ENCODE measurements at places on chromosomes 5 and 9.

GRCh38 chr9:93911136-93911745 lies 43.9 kb downstream of the BARX1 start:
- ATAC-seq, result no peak

GRCh38 chr5:13346401-13346800 lies 598.1 kb downstream of the DNAH5 start:
- ATAC-seq, result no peak

DNA sequence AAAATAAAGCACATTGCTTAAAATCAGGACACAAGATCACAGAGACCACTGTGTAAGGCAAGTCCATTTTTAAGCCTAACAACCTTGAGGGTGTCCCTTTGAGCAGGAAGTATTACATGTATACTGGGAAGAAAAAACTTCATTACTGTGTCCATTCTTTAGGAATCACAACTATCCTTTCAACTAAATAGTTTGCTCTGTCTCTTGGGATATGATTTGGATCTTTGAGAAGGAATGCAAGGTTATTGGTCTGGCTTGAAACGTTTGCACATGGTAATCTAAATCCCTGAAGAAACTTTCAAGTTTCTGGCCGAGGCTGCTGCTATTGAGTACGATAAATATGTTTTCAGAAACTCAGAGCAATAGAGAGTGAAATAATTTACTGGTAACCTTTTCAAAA lies 923.0 kb upstream of the SEMA6A start:
- ATAC-seq, result no peak

DNA sequence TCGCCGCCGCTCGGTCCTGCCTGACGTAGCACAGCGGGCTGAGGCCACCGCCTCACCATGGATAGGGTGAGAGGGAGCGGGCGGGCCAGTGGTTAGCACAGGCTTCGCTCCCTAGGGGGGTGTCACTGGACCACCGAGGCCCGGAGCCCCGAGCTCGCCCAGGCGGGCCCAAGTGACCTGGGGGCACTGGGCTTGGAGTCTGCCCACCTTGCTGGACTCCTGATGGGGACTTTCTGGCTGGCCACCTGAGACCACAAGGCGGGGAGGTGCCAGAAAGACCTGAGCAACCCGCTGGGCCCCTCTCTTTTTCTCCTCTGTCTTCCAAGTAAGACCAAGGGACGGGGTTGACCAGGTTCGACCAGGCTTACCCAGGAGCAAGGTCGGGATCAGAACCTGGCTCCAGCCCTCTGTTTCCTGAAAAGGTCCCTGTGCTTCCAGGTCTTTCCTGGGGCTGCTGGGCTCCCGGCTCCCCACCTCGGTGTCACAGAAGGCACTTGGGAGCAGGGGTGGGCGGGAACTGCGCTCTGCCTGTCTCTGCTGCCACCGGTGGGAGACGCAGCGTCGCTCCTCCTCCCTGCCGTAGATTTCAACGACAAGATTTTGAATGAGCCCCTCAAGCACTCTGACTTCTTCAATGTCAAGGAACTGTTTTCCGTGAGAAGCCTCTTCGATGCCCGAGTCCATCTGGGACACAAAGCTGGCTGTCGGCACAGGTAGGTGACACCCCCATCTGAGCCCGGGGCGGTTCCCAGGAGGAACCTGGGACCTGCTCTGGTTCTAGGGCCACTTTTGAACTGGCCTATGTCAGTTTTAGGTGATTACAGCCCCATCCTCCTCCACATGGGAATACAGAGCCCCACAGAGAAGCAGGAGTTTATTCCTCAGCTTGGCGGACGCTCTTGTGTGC lies 1.0 kb downstream of the MRPS2 start:
- ATAC-seq, result no peak

- ATAC-seq, result peak; percentile 83
Observed at GRCh38 chr9:33884856-33885701, 68.1 kb downstream of the UBE2R2 start.

GRCh38 chr9:88737876-88738275 lies 202.9 kb downstream of the NXNL2 start:
- no peak for ATAC-seq

DNA sequence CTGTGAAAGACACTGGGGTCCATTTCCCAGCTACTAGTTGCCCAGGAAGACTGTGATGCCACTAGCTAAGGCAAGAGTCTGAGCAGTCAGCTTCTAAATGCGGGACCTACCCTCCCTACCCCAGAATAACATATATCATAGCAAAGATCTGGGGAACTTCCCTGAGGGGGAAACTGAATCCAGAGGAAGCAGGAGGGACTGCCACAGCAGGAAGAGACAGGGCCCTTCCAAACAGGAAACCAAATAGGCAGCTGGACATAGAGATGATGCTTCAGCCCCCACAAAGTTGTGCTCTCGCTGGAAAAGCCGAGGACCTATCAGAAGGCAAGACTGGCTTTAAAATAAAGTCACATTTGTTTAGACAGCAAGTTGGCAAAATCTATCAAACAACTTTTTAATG lies 51.1 kb downstream of the KLHL3 start:
- no peak for ATAC-seq

- no peak for ATAC-seq
Observed at GRCh38 chr5:57302164-57302563, 128.3 kb downstream of the GPBP1 start.

- ATAC-seq, result no peak
Observed at GRCh38 chr9:89483592-89484474, 14.1 kb downstream of the SEMA4D start.

DNA sequence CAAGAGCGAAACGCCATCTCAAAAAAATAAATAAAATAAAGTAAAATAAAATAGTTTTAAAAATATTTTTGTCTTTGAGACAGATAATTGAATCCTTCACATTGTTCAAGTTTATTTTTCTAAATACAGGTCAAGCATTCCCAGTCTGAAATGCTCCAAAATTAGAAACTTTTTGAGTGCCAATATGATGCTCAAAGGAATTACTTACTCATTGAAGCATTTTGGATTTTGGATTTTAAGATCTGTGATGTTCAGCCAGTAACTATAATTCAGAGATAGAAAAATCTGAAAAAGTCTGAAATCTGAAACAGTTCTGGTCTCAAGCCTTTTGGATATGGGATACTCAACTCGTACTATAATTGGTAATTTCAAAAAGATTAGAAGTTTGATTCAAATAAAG lies 39.8 kb downstream of the RBM27 start:
- ATAC-seq, result no peak

- ATAC-seq, result no peak
Observed at GRCh38 chr9:89770531-89771174, 165.8 kb downstream of the GADD45G start.

GRCh38 chr5:122584411-122585300 lies 190.2 kb upstream of the SNX2 start:
- ATAC-seq, result no peak

DNA sequence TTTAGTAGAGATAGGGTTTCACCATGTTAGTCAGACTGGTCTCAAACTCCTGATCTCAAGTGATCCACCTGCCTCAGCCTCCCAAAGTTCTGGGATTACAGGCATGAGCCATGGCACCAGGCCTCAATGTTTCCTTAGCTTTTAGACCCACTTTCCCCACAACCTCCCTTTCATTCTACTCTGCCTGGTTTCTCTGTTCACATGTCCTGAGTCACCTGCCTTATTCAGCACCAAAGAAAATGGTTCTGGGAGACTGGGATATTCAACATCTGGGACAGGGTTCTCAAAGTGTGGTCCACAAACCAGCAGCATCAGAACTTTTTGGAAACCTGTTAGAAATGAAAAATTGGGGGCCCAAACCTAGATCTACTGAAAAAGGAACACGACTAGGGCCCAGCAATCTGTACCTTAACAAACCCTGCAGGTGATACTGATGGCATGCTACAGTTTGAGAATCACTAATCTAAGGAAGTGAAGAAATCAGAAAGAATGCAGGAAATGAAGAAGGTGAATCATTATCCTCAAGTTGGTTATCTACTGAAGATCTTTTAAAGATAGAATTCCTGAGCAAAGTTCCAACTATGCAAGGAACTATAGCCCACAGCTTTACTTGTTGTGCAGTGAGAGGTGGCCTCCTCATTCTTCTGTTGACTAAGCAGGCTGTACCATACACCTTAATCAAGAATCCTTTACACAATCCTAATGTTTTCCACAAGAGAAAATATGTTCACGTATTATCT lies 51.8 kb upstream of the CTNNAL1 start:
- peak; percentile 83 for ATAC-seq

GRCh38 chr5:97009212-97009898 lies 73.5 kb downstream of the LNPEP start:
- ATAC-seq, result no peak

GRCh38 chr5:64775291-64775690 lies 6.6 kb downstream of the CWC27 start:
- ATAC-seq, result no peak

DNA sequence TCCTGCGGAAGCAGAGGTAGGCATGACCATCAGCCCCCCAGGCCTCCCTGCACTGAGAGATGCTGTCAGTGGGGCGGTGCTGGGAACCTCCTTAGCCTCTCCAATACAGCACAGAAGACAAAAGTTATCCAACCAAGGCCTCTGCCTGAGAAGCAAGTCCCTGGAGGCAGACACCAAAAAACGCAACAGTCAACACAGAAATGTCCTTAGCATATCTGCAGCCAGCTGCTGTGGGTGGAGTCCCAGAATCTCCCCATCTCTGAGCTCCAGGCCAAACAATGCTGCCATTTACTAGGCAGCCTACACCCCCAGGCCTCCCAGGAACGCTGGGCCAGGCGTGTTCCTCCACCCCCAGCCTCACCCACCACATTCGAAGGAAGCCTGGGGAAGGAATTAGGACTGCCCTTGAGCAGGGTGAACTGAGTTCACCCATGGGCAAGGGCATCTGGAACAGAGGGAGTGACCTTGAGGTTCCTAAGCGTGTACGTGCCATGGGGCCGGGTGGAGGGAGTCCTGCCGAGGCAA lies 43.7 kb downstream of the STK10 start:
- no peak for ATAC-seq

GRCh38 chr5:96111080-96111756 lies 149.6 kb upstream of the ELL2 start:
- ATAC-seq, result no peak

- no peak for ATAC-seq
Observed at GRCh38 chr5:140205216-140205615, 30.2 kb downstream of the CYSTM1 start.

GRCh38 chr5:123116058-123116457 lies 27.0 kb downstream of the PRDM6 start:
- ATAC-seq, result peak; percentile 86

DNA sequence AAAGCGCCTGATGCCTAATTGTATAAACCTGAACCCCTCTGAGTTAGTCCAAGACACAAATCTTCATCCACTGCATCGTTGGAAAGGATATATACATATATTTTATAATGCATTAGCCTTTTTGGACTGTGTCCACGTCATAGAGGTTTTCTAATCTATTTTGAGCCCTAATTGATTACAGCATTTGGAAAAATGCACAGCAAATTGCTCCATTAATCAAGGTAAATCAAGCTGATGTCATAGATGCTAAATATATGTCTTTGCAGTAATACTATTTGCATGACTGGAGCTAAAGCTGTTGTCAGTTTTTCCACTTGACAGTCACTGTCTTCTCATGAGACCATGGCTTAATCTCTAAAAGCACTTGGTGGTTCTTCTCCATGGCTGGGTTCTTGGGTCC lies 483.5 kb upstream of the TNC start:
- peak; percentile 70 for ATAC-seq

DNA sequence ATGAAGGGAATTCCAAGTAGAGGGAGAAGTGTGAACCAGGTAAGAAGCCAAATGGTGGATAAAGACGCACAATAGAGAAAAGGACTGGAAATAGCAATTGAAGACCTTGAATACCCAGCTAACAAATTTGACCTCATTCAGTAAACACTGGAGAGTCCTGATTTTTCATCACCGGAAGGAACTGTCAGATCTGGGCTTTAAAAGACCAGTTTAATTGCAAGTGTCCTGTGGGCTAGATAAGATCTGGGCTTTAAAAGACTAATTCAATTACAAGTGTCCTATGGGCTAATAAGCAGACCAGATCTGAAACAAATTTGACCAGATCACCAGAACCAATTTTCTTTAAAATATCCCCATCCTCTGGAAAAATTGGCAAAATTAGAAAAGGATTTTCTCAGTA lies 380.0 kb downstream of the ACTL7B start:
- no peak for ATAC-seq

DNA sequence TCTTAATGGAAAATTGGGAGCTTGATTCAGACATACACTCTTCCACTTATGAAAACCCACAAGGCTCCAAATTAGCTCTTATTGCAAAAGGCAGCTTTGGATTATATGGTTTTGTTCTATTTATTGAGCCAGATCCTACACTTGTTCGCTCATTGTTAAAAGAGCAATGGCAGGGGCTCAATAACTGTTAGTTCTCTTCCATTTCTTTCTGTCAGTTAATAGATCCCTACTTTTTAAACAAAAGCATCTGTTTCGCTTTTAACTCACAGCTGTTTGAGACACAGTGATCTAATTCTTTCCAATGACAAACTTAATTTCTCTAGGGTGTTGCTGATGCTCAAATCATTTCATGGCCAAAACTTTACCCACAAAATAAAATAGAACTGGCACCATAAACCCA lies 11.7 kb downstream of the C5 start:
- ATAC-seq, result no peak

DNA sequence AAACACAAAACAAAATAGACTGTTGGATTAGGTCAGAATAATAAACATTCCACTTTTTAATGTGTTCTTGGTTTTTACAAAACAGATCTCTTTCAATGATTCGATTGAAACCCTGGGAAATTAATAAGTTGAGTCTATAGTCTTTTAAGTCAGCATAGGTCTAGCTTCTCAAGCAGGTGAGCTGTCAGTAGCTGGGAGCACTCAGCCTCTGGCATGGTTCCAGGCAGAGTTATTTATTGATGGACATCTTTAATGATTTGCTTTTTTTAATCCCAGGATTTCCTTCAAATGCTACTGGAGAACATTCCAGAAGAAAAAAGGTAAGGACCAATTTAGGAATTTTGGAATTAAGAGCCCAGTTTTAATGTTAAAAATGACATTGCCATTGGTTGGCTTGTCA lies 241.0 kb downstream of the AOPEP start:
- ATAC-seq, result no peak

DNA sequence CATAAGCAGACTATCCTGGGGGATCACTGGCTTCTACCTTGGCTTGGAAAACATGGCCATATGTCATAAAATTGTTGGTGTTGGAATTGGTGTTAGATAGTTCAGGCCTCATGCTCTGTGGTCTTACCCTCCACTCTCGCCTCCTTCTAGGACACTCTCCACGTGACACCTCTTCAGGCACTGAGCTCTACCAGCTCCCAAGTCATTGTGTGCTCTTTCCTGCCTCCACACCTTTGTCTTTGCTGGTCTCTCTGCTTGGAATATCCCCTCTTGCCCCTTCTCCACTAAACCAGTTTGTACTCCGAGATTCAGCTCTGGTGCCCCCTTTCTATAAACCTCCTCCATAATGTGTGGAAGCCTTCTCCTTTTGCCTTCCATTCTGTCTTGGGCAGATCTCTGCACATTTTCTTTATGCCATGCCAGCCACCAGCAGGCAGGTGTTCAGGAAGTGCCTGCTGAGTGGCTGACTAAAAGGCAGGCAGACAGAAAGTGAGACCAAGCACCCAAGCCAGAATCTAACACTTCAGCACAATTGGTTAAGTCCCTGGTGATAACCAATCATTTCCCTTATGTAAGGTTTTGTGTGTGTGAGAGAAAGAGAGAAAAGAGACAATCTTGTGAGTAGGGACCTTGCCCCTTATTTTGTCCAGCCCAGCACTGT lies 37.7 kb downstream of the SAR1B start:
- no peak for ATAC-seq
